ENCODE measurements at places on chromosomes 3 and 15.
A peak's percentile ranks its signal among the peaks of the same experiment; 100 is the strongest.

GRCh38 chr3:138442433-138442832 lies 8.0 kb downstream of the ESYT3 start:
- no peak for DNase-seq

- DNase-seq: no peak
Observed at GRCh38 chr15:71565006-71565405, 245.3 kb upstream of the NR2E3 start.

DNA sequence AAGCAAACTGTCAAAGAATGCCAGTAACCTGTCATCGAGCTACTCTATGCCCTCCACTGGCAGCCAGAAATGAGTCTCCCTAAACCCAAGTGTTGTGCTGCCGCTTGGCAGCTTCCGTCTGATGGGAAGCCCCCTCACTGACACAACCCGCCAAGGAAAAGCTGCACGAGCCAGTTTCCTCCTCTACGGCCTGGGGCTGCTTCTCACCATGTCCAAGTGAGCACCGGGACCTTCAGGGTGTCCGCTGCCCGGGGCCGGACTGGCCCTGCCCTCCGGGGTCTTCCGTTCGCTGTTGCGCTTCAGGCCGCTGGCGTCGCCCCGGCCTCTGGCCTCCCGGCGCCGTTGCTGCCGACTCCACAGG lies 490 bp downstream of the TOMM70 start:
- peak; percentile 31 for DNase-seq

- no peak for DNase-seq
Observed at GRCh38 chr15:52499506-52499905, 29.2 kb downstream of the MYO5A start.

- no peak for DNase-seq
Observed at GRCh38 chr3:16369885-16370284, 104.9 kb downstream of the OXNAD1 start.

DNA sequence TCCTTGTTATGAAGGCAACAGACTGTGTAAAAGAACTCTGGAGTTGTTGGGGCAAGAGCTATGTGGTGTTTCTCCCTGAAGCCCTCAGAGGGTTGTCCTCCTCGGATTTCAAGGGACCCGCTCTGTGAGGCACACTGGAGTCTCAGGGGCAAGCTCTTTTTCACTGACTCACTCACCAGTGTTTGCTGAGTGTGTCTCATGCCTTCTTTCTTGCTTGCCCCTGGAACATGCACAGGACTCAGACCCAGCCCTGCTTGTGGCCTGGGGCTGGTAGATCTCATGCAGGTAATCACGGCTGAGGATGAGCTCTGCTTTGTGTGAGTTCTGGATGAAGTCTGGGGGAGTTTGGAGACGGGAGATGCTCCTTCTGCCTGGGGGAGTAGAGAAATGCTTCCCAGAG lies 93.7 kb downstream of the CACNA1D start:
- DNase-seq: no peak

DNA sequence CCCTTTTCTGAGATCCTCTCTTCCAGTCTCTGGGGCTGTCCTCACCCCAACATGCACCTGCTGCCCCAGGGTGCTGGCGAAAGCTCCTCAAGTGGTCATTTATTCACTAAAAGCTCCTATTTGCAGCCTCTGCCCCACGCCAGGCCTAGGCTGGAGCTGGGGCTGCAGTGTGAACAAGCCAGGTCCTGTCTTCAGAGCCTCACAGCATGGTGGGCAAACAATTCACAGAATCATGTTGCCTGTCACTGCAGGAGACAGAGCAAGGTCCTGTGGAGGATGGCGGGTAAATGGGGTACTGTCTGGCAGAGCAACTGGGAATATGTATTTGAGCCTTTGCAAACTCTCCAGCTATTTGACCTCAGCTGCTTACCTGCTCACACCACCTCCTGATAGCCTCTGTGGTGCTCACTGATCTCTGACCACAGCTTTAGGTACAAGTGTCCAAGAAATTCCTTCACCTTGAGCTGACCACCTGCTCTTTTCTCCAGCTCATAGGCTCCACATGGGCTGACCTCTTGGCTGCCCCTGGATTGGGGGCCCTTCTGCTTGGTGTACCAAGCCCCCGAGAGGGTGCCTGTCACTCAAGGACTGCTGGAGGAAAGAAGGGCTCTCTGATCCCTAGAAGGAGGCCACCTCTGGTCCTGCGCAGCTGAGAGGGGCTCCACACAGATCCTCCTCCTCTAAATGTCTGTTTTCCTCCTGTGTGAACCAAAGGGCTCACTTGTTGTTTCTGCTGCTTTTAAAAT lies 35.6 kb downstream of the AMOTL2 start:
- no peak for DNase-seq

DNA sequence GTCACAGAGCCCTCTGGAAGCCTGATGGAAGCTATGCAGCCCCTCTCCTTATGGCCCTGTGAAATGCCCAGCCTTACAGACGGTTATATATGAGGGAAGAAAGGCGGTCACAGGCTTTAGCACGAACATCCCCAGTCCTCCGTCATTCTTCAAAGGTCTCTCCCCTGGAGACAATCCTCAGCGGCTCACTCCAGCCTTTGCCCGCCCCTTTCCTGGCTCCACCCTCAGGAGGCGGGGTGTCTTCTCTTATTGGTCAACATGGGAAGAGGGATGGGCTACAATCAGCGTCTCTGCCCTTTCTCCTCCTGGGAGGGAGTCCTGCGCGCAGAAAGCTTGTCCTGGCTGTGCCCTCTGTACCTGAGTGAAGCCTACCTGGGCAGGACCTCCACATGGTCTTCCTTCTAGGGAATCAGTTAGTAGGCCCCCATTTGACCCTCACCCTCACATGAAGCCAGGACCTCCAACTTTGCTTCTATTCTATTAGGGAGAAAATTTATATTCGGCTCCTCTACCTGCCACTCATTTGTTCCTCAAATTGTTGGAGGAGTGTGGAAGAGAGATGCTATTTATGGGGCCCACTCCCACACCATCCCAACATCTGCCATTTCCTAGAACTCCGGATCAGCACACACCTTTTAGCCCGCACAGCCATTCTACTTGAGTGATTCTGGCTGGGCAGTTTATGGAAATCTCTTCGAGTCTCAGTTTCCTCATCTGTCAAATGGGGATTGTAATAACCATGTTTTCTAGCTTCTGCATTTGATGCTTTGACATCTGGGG lies 112.9 kb upstream of the SLC6A11 start:
- DNase-seq: no peak

GRCh38 chr15:91099616-91099994 lies 452 bp upstream of the SV2B start:
- DNase-seq: peak; percentile 27

- DNase-seq: no peak
Observed at GRCh38 chr15:64858021-64858575, 16.4 kb downstream of the PLEKHO2 start.

GRCh38 chr3:72448858-72449257 lies 399.4 kb downstream of the SHQ1 start:
- no peak for DNase-seq

DNA sequence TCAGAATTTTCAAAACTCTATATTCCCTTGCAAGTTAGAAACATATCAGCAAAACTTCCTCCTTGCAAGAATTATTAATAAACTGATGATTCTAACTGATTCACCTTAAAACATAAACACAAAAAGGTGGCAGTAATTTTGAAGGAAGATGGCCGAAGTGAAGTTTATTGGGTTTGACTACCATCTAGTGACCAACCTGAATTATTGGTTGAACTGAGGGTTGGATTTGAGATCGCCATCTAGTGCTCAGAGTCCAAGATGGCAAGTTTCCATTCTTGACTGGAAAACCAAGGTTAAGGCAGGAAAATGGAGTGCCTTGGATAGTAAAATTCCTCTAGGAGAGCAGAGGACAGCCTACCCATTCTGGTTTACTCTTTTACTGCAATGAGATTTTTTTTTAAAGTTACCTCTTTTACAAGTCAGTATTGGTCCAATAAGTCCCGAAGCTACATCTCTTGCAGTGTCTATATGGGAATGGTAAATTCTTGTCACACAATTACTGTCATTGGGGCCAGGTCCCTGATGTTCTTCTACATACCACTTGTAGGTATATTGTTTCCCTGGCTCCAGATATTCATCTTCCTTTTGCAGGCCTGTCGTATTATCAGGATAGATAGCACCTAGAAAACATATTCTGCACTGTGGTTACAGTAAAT lies 51.6 kb upstream of the CP start:
- DNase-seq: no peak

GRCh38 chr3:43632269-43632733 lies 10.5 kb upstream of the ANO10 start:
- DNase-seq: no peak

- DNase-seq: no peak
Observed at GRCh38 chr3:142498397-142499180, 50.8 kb upstream of the XRN1 start.

DNA sequence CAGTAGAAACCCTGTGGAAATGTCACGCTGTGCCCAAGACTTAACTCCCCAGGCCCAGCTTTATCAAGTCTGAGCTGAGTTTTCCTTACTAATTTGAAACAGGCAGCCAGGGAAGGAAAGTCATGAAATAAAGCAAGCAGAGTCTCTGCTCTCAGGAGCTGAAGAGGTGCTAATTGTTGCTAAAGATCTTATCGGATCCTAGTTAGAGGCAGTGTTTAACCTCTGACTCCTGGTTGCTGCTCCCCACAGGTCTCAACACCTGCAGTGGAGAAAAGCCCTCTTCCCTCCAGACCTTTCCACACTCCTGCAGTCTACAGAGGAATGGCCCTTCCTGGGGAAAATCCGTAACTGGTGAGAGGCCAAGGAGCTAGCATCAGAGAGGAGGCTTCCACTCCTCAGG lies 628.2 kb downstream of the NTRK3 start:
- no peak for DNase-seq

DNA sequence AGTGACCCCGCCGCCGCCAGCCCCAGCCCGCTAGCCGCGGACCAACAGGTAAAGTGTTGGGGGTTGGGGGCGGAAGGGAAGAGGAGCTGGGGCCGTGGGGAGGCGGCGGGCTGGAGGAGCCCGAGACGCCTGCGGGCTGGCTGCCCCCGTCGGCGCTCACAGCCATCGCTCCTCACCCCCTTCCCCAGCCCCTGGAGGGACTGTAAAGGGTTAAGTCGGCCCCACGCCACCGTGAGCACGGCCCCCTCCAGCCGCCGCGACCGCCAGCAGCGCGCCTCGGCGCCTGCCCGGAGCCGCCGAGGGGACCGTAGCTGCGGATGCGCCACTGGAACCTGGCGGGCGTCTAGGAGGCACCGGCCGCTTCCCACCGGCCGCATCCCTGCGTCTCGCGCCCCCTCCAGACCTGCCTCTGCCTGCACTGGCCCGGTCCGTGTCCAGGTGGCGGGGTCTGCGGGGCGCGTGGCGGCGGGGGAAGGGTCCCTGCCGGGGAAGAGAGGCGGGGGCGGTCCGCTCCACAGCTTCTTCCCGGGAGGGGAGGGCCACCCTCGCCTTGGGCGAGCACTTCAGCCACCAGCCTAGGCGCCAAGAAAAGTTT lies 522 bp downstream of the MED12L start:
- peak; percentile 8 for DNase-seq

GRCh38 chr3:55156851-55157650 lies 229.2 kb upstream of the LRTM1 start:
- DNase-seq: no peak

- no peak for DNase-seq
Observed at GRCh38 chr15:33746203-33746602, 222.1 kb upstream of the CHRM5 start.

- DNase-seq: no peak
Observed at GRCh38 chr15:90259524-90259923, 5.9 kb upstream of the NGRN start.

- no peak for DNase-seq
Observed at GRCh38 chr15:56806148-56806536, 72.8 kb upstream of the ZNF280D start.

DNA sequence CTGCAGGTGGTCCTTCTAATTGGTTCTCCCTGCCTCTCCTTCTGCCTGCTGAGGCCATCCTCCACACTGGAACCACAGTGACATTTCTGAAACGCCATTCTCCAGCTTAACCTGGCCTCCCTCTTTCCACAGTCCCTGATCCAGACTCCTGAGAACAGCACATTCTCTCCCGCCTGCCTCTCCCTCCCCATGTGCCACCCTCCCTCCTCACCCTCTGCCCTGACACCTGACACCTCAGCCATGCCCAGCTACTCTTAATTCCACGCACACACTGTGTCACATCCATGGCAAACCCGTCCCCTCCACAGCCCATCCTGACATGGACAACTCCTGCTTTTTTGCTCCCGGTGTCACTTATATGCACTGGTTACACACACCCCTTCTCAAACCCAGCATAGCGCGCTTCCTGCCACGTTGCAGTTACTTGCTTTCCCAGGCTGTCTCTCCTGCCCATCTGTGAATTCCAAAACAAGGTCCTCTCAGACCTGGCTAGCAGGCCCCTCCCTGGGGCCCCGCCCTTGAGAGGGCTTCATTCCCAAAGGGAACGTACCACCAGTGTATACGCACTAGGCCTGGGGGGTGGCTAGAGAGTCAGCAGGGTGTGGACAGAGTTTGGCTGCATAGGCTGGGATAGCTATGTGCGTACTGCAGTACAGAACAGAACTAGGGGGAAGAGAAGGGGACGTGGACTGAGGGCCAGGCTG lies 92.7 kb upstream of the BLM start:
- no peak for DNase-seq

DNA sequence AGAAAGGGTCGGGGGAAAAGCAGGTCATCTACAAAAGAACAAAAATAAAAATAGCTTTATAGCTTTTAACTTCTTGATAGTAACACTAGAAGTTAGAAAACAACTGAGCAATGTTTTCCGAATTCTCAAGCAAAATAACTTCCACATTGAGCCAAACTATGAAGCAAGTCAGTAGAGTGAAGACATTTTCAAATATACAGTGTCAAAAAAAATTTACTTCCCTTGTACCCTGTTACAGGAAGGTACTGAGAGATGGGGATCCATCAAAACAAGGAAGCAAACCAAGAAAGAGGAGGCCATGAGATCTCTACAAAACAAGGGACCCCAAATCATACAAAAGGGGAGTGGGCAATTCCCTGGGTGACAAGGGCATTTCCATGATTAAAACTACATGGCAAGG lies 26.6 kb upstream of the STIMATE start:
- DNase-seq: no peak

- no peak for DNase-seq
Observed at GRCh38 chr3:70180664-70181063, 131.8 kb downstream of the MDFIC2 start.

GRCh38 chr3:28000608-28001007 lies 240.8 kb upstream of the CMC1 start:
- no peak for DNase-seq

GRCh38 chr3:6120786-6121185 lies 740.1 kb upstream of the GRM7 start:
- no peak for DNase-seq

- no peak for DNase-seq
Observed at GRCh38 chr3:97899331-97899730, 72.9 kb downstream of the RIOX2 start.

GRCh38 chr15:94383041-94383440 lies 151.7 kb downstream of the MCTP2 start:
- DNase-seq: no peak

GRCh38 chr15:51904421-51904820 lies 67.2 kb downstream of the LEO1 start:
- no peak for DNase-seq

- DNase-seq: no peak
Observed at GRCh38 chr3:149894205-149894604, 76.5 kb downstream of the PFN2 start.
